ENCODE measurements at places on chromosomes 7 and 10. TPM values are rescaled to one million over a fixed set of nuclear protein-coding genes. Genes with fewer than 3 reads are reported as not detected.

DNA sequence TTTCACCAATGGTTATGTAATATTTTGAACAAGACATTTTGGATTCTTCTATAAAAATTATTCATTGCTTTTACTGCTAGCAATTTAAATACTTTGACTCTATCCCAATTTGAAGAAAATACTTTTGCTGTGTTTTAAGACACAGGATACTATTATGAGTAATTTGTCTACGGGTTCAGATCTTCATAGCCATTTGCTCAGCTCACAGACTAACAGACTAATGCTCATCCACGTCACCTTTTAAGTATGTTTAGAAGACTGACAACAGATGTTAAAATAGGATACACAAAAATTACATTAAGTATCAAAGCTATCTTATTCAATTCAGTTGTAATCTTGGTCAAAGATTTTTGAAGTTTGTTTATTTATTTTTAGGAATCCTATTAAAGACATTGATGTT lies 251.3 kb upstream of the CHRM2 start:
- H3K27me3 ChIP-seq: no peaks in the 10 kb centered on the region
- H3K27ac ChIP-seq: no peak overlapping the region

KLF14 gene
- 0.93 TPM for total RNA-seq

ZP3 gene
- total RNA-seq: 3.5 TPM

DNA sequence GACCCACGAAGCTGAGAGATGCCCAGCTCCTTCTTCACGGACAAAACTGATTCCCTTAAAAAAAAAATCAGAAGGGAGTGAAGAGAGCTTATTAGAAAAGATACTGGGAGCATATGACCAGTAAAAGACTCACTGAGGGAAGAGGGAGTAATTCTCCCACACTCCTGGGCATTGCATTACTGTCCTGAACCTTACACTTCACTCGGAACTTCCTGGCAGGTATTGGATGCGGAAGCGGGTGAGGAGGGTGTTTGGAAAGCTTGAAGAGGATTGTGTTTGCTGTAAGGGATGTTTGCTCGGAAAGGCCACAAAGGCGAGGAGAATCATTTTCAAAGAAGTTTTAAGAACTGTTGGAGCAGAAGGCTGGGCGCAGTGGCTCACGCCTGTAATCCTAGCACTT lies 375 bp downstream of the HKDC1 start:
- H3K27ac ChIP-seq: no peak overlapping the region

- H3K27me3 ChIP-seq: no peaks in the 10 kb centered on the region
- DNase-seq: no peak
- H3K36me3 ChIP-seq: no peaks in the 10 kb centered on the region
- H3K27ac ChIP-seq: no peak overlapping the region
- H3K4me1 ChIP-seq: no peaks in the 10 kb centered on the region
Measured at GRCh38 chr10:4704034-4704545, 121.9 kb upstream of the AKR1E2 start.

HMX3 gene
- 0.55 TPM for total RNA-seq

GRCh38 chr7:108045154-108045553 lies 42.2 kb upstream of the LAMB1 start:
- no peak overlapping the region for H3K4me3 ChIP-seq
- H3K4me1 ChIP-seq: no peaks in the 10 kb centered on the region

JAKMIP3 gene
- 4.6 TPM for total RNA-seq

DNA sequence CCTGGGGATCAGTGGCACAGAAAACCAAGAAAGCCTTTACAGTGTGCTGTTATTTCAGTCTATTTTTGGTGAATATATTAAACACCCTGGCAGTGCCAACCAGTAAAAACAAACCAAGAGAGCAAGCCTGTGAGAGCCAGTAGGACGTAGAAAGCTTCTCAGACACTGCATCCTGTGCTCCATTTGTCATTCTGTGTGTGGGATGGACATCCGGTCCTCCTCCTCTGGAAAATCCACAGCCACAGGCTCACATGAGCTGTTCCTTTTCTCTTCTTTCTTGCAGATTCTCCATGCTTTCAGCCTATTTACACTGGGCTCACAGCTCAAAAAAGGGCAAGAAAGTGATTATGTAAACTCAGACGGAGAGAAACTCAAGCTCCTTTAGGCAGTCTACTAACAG lies 119.7 kb upstream of the YAE1 start:
- DNase-seq: no peak
- H3K27ac ChIP-seq: no peak overlapping the region

GRCh38 chr10:122656308-122656705 lies 43.3 kb downstream of the C10orf120 start:
- no peak overlapping the region for H3K27ac ChIP-seq
- H3K27me3 ChIP-seq: no peaks in the 10 kb centered on the region
- no peak overlapping the region for H3K4me3 ChIP-seq
- no peaks in the 10 kb centered on the region for H3K36me3 ChIP-seq

DNA sequence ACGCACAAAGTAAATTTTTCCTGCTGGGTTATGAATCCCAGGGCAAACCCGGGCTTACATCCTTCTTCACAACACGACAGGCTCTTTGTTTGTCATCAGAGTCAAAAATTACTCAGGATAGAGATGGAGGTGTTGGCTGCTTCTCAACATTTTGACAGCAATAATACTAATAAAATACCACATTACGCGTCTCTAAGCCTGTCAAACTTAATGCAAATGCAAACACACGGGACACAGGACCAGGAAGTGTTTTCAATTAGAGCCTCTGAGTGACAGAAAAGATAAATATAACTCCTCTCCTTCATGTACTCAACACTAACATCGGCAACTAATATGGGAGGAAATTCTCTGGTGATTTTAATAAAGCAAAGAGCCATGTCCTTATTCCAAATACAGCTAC lies 128.4 kb downstream of the SFMBT2 start:
- no peaks in the 10 kb centered on the region for H3K36me3 ChIP-seq
- no peak overlapping the region for H3K4me3 ChIP-seq
- H3K4me1 ChIP-seq: no peaks in the 10 kb centered on the region
- no peaks in the 10 kb centered on the region for H3K27me3 ChIP-seq
- DNase-seq: no peak

DNA sequence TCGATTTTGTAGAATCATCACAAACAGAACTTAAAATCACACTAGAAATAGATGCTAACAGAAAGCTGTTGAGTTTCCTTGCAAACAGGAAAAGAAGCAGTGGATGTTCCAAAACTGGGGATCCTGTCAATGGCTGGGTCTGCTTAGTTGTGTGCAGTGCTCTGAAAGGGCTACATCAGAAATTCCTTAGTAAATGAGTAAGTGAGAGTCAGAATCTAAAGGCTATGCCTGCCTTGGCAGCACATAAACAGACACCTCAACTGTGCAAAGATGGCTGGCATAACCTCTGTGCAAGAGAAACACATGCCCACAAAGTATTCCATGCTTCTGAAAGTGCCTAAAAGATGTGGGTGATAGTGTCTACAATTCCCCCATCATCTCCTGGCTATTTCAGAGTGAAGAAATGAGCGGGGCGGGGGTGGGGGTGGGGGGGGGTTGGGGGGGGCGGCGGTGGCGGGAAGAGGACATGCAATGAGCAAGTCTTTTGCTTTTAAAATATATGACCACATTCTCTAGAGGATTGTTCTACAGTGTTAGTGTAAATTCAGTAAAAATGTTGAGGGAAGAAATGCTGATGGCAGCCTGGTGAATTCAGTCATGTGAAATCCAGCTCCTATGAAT lies 138.1 kb upstream of the LAMB4 start:
- H3K36me3 ChIP-seq: no peaks in the 10 kb centered on the region
- H3K4me1 ChIP-seq: no peaks in the 10 kb centered on the region
- DNase-seq: no peak
- no peaks in the 10 kb centered on the region for H3K27me3 ChIP-seq
- H3K4me3 ChIP-seq: no peak overlapping the region
- no peak overlapping the region for H3K27ac ChIP-seq

DNA sequence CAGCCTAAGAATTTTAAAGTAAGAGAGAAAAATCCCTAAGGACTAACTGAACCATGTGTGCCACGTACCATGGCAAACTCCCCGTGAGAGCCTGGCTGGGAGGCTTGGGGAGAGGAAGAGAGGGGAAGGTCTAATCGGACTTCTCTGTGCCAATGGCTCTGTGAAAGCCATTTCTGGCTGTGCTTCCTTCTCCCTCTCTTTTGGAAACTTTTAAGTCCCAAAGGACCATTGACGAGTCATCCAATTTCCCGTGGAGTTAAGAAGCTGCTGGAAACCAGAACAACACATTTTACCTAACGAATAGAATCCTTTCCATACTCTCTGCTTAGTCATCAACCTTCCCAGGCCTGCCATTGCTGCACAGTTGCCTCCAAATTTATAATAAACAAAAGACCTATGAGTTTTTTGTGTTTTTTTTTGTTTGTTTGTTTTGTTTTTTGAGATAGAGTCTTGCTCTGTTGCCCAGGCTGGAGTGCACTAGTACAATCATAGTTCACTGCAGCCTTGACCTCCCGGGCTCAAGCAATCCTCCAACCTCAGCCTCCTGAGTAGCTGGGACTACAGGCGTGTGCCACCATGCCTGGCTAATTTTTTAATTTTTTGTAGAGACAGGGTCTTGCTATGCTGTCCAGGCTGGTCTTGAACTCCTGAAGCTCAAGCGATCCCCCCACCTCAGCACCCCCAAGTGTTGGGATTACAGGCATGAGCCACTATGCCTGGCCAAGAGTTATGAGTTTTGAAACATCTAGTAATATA lies 13.2 kb downstream of the LAMB1 start:
- H3K27me3 ChIP-seq: no peaks in the 10 kb centered on the region
- no peak for DNase-seq
- H3K36me3 ChIP-seq: no peaks in the 10 kb centered on the region
- no peaks in the 10 kb centered on the region for H3K4me1 ChIP-seq
- H3K4me3 ChIP-seq: no peak overlapping the region
- H3K27ac ChIP-seq: peak overlapping the region; percentile 38

DNA sequence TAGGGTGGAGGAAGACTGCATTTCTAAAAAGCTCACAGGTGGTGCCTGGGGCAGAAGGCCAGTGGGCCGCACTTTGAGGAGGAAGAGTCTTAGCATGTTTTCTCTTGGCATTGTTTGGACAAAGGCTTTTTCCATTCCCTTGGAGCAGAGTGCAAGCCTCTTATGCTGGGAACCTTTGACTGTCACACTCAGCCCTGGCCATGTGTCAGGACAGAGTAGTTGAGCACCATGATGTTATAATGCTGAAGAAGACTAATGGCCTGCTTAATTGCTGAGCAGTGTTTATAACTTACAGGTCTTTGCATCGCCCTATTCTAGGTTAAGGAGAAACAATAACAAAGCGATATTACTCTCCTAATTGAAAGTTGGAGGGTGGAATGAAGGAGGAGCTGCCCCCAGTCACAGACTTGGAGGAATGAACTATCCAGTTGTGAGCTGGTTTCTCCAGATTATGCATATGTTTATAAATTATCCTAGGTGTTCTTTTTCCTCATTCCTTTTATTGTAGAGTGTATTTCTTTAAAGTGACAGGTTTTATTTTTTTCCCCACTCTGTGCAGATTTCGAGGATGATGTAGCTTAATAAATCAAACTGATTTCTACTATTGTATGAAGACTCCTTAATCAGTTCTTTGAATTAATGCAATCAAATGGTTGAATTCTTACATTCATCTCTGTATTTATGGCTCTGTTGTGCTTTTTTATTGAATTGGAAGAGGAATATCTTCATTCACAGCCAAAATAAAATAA lies 767.0 kb downstream of the LRMDA start:
- H3K36me3 ChIP-seq: no peaks in the 10 kb centered on the region
- no peak overlapping the region for H3K4me3 ChIP-seq
- DNase-seq: no peak
- no peak overlapping the region for H3K27ac ChIP-seq
- no peaks in the 10 kb centered on the region for H3K4me1 ChIP-seq

DNA sequence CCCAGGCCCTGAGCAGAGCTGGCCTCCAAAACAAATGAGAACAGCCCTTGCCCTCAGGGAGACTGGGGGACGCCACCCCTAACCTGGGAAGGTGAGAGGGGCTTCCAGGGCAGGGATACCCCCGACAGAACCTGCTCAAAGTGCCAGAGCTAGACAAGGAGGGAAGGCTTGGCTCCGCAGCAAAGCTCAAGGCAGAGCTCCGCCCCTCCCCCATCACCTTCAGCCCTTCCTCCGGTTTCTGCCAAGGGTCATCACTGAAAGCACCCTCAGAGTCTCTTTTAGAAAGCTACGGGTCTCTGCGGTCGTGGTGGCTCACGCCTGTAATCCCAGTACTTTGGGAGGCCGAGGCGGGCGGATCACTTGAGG lies 73.4 kb upstream of the CUX1 start:
- H3K27ac ChIP-seq: no peak overlapping the region
- H3K4me3 ChIP-seq: peak overlapping the region; percentile 37
- H3K4me1 ChIP-seq: no peaks in the 10 kb centered on the region

DNA sequence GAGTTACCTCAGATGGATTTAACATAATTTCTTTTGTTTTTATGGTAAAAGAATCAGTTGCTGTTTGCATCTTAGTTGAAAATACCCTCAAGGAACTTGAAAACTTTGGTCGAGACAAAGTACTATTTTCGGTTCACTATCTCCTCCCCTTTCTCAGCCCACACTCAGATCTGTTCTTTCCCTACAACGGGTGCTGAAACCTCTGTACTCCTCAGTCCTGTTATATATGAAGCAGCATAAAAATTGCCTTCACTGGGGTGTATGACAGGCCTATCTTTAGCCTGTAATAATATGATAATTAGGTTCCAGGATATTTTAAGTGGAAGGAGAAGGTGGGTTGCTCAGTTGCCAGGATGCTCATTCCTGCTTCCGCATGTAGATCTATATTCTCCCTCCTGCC lies 105.2 kb upstream of the NOBOX start:
- no peak overlapping the region for H3K4me3 ChIP-seq
- DNase-seq: no peak
- no peaks in the 10 kb centered on the region for H3K36me3 ChIP-seq
- no peaks in the 10 kb centered on the region for H3K4me1 ChIP-seq

DNA sequence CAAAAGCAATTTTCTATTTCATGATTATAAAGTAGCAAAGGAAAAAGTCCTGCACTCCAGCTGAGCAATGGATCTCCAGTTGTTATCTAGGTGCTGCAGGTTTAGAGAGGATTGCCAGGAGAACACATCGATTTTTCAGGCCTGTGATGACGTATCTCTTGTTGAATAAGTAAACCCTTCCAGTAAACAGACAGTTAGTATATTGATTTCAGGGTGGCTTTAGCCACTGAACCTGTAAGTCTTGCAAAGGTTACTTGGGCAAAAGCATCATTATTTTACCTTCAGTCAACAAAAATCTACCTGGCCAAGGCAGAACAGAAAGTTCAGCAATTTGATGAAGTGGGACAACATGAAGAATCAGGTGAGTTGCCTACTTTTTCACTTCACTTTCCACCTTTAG lies 12.3 kb downstream of the EGFR start:
- no peaks in the 10 kb centered on the region for H3K27me3 ChIP-seq
- peak overlapping the region; percentile 44 for H3K27ac ChIP-seq
- DNase-seq: no peak
- H3K4me1 ChIP-seq: peaks cover 53% of the 10 kb centered on the region

- no peaks in the 10 kb centered on the region for H3K27me3 ChIP-seq
- no peaks in the 10 kb centered on the region for H3K36me3 ChIP-seq
- H3K4me1 ChIP-seq: no peaks in the 10 kb centered on the region
- DNase-seq: no peak
- no peak overlapping the region for H3K27ac ChIP-seq
Measured at GRCh38 chr7:68535266-68535665, 1063.0 kb upstream of the AUTS2 start.

DNA sequence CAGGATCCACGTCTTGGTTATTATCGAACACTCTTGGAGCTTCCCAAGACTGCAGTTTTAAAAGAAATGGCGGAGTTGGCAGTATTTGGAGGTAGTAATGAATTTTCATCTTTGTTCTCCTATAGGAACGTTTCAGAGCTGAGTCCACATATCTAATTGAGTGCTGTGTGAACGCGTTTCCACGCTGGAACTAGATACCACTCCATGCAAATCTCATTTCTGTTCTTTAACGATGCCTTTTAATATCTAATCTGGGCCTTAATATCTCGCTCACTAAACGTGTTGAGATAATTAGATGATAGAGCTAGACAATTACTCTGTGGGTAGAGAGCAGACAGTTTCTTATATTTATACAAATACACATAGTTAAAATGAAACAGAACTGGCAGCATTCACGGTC lies 523.6 kb downstream of the DNAJB6 start:
- no peaks in the 10 kb centered on the region for H3K36me3 ChIP-seq
- H3K4me1 ChIP-seq: peaks cover 3% of the 10 kb centered on the region
- no peak overlapping the region for H3K4me3 ChIP-seq
- DNase-seq: no peak

SMC3 gene
- 65.4 TPM for total RNA-seq

Data from testis (tissue), 5 donors.